Urothelium cell line (cell line): ENCODE measurements at places on chromosomes 6 and 20.

DNA sequence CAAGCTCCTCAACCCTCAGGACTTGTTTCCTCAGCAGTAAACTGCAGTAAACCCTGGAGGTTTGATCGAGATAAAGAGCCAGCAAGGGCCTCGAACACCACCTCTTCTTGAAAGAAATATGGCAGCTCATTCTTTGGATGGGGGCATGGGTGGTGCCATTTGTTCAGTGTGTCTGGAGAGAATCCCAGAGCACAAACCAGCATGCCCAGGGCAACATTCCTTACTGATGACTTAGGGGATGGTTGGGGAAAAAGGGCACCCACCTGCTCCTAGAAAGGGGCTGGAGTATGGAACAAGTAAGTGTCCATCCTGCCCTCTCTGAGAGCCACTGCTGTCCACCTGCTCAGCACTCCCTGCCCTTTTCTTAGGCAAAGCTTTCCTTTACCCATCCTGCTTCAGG lies 31.3 kb upstream of the ZFAND3 start:
- peak; percentile 57 for DNase-seq

GRCh38 chr6:56542364-56543331 lies 100.0 kb downstream of the DST start:
- peak; percentile 95 for DNase-seq

GRCh38 chr6:160137130-160137988 lies 15.7 kb downstream of the SLC22A1 start:
- DNase-seq, result no peak

- DNase-seq, result no peak
These were observed 27.1 kb downstream of the MRPL14 start for GRCh38 chr6:44100088-44100550.

DNA sequence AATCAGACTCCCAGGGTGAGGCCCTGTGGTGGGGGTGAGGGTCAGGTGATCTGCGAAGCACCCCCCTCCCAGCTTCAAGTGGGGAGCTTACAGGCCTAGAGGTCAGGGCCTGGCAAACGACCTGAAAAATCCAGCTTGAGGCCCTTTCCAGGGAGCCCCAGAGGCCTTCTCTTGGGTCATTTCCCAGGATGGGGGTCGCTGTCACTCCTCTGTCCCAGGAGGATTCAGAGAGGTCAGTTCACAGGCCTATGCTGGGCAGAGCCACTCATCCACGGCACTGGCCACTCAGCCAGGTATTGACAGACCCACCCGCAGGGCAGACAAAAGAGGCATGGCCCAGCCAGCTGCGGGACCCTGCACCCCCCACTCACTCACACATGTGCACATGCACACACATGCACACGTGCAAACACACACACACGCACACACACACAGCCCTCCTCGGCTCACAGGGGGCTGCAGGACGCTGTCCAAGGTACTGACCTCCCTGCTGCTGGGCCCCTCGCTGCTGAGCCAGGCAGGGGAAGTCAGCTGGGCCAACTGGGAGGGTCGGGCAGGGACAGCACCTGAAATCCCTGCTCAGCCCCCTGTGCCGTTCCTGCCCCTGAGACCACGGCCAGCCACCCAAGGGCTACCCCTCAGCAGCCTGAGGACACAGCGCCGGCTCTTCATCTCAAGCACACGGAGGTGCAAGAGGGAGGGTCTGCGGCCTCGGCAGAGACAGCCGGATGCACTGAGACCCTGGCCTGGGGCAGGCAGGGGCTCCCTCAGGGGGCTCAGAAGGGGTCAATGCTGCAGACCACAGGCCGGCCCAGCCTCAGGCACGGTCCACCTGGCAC lies 113.8 kb downstream of the TAF4 start:
- no peak for DNase-seq

DNA sequence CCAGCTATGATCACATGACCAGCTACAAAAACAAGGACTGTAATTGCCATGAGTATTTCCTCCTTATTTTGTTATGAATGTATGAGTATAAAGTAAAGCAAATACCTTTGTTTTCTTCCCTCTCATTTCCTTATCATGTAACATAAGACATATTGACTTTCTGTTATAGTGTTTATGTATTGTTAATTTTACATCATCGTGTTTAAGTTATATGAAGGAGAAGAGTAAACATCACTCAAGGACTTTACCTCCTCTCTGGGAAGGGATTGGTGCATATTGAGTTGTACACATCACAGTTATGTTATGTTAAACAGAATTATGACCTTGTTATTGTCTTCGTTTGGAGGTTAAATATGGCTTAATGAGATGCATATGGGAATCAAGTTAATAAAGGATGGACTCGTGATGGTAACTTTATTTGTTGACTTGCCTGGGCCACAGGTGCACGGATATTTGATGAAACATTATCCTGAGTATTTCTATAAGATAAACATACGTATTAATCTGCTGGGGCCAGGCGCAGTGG lies 57.3 kb upstream of the CNKSR3 start:
- no peak for DNase-seq

GRCh38 chr6:101302593-101302992 lies 90.9 kb upstream of the GRIK2 start:
- DNase-seq, result no peak

- no peak for DNase-seq
These were observed 117.8 kb downstream of the PXDC1 start for GRCh38 chr6:3633711-3634110.

GRCh38 chr20:62618611-62619529 lies 23.4 kb upstream of the SLCO4A1 start:
- no peak for DNase-seq

DNA sequence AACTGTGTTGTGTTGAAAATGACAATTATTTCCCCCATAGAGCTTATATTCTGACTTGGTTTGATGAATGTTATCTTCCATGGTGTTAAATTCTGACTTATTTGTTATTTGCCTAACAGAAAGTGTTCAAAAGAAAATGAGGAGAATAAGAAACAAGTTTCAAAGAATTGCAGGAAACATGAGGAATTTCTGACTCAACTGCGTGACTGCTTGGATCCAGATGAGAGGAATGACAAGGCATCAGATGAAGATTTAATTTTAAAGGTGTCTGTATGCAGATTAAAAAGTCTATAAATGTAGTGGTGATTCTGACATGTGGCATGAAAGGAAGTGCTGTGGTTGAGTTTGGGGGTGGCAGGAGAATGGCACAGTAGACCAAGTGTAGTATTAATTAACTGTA lies 50.6 kb downstream of the CCDC170 start:
- no peak for DNase-seq

GRCh38 chr6:46130666-46131065 lies 877 bp downstream of the ENPP4 start:
- no peak for DNase-seq

GRCh38 chr6:125932451-125932795 lies 24.1 kb upstream of the HINT3 start:
- DNase-seq, result no peak

DNA sequence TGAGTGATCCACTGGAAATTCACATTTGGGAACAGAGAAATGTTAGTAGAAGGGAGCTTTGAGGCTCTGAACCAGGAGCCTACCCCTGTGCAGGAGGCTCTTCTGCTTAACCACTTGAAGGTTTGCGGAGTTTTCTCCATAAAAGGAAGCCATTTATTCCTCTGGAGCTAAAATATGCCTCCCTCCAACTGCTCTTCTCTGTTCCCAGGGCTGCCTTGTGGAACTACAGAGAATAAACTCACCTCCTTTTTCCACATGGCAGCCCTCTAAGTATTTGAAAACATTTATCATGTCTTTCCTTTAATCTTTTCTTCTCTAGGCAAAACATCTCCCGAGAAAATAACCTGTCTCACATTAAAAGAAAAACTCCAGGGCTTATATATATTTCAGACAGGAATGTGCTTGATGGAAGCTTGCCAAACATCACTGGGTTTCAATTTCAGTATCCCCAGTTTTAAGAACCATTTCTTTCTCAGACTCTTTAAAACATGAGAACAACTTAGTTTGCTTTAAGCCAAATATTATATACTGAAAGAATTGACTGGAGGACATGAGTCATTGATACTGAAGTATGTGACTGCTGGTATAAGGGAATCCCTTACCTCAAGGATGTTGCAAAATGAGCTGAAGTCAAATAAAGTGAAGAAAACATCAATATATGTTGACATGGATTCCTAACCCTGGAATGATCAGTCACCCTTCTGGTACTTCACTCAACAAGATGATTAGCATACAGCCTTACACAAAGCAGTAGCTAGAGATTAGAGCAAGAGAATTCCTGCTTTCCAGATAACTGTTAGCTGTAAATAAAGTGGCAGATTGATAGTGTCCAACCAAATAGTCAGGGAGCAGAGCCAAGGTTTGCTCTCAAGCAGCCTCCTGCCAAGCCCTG lies 74.0 kb downstream of the ZBTB2 start:
- DNase-seq, result no peak

GRCh38 chr6:21151119-21151518 lies 442.4 kb upstream of the SOX4 start:
- DNase-seq, result no peak

DNA sequence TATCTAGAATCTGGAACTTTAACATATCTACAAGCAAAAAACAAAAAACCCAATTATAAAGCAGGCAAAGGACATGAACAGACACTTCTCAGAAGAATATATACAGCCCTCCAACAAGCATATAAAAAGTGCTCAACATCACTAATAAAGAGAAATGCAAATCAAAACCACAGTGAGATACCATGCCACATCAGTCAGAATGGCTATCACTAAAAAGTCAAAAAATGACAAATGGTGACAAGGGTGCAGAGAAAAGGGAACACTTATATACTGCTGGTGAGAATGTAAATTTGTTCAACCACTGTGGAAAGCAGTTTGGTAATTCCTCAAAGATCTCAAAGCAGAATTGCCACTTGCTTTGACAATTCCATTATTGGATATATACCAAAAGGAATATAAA lies 215.0 kb upstream of the EYS start:
- no peak for DNase-seq

- DNase-seq, result no peak
These were observed 4.1 kb downstream of the ANGPT4 start for GRCh38 chr20:911882-912600.

- peak; percentile 76 for DNase-seq
These were observed at the start of gene OPRM1 for GRCh38 chr6:154039231-154039842. TSS of gene OPRM1 (plus strand) at chr6:154039240. CDS start at chr6:154039545, 305 bp downstream.

GRCh38 chr6:46776070-46776712 lies 17.0 kb upstream of the MEP1A start:
- no peak for DNase-seq

GRCh38 chr6:125742024-125742423 lies 7.4 kb upstream of the HEY2 start:
- DNase-seq, result no peak

GRCh38 chr20:61596687-61597330 lies 344.7 kb downstream of the CDH4 start:
- no peak for DNase-seq

DNA sequence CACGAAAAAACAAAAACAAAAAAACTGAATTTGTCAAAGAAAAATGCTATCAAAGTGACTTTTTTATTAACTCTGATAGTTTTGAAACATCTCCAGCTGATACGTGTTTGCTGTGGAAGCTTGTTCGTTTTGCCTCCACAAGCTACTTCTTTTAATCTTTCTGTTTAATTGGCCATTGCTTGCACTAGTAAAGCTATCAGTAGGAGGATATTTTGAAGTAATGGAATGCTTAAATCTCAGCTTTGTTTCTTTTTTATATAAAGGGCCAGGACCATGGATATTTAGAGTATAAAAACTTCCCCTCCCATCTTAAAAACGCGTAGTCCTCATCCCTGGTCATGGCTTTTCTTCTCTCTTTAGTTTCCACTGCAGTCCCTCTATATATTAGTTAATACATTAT lies 344.0 kb downstream of the NKAIN2 start:
- DNase-seq, result no peak

- DNase-seq, result no peak
These were observed 363.6 kb upstream of the POU3F2 start for GRCh38 chr6:98470821-98471220.

- DNase-seq, result no peak
These were observed 5.4 kb downstream of the NKX2-2 start for GRCh38 chr20:21508230-21509078.

DNA sequence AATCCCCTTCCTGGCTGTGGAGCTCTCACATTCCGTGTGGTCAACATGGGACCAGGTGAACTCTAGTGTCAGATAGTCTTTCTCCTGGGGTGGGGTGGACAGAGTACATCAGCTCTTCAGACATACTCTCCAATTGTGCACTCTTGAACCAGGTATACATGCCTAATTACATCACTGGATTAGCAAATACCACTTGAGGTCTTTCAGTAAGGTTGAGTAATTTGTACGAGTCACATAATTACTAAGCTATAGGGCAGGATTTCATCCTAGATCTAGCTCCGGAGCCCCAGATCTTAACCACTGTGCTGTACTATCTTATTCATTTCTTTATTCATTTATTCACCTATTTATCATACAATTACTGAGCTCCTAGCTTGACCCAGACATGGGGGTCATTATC lies 821.3 kb downstream of the TFAP2A start:
- DNase-seq, result no peak

DNA sequence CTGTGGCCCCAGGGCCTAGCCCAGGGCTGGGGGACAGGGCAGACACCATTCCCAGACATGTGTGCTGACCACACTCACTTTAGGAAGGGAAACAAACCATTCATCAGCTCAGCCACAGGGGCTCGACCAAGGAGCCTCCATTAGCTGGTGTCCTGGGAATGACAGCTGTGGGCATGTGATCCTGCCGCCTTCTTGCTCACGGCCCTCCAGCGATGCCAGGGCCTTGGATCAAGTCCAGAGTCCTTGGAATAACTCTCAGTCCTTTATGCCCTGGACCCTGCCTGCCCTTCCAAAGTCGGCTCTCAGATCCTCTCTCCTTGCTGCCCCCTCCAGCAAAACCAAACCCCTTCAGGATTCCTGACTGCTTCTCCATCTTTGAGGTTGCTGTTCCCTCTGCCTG lies 165.0 kb upstream of the RNF24 start:
- no peak for DNase-seq

GRCh38 chr6:40998661-40999060 lies 40.4 kb downstream of the UNC5CL start:
- DNase-seq, result no peak

GRCh38 chr6:40319124-40319523 lies 268.0 kb downstream of the LRFN2 start:
- no peak for DNase-seq

GRCh38 chr6:63565058-63565726 lies 7.1 kb upstream of the LOC128125822 start:
- no peak for DNase-seq

DNA sequence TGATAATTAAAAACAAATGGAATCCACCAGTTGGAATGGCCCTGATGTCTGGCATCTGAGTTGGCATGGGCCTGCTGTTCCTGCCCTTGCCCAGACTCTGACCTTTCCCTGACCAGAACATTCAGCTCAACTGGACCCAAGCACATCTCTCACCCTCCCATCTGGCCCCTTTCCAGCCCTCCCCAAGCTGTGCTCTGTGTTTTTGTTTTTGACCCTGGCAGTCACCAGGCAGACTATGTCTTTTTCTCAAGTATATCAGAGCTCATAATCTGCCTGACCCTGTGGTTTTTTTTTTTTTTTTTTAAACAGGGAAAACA lies 117.6 kb downstream of the TRDN start:
- no peak for DNase-seq
